ENCODE measurements at places on chromosomes 6 and 20.

- DNase-seq: no peak
Measured at GRCh38 chr6:143598466-143599080, 79.2 kb upstream of the PHACTR2 start.

- DNase-seq: no peak
Measured at GRCh38 chr20:33863440-33864323, 52.5 kb downstream of the CHMP4B start.

- no peak for DNase-seq
Measured at GRCh38 chr6:169939554-169940164, 188.2 kb downstream of the ERMARD start.

DNA sequence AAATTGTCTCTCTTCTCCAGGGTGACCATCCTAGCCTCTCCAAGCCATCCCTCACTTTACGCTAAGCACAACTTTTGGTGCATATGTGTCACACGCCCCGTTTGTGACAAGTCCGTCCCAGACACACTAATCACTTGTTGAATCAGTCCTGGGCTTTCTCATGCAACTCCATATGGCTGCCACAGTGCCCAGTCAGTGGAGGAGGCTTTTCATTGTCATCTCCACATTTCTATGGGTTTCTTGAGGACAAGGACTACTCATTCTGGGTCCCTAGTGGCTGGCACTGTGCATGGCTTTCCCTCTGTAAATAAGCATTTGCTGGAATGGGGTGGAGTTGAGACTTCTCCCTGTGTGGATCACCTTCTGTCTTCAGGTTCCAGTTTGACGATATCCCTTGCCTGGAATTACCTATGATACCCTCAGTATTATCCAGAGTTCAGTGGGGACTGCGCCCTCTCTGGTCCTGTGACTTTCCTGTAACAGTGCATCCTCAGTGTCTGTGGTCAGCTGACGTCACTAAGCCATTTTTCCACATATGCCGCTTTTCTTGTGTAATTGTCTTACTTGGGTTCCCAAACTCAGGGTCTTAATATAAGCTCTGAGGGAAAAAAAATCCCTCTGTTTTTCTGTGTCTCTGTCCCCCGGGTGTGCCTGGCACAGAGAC, 59.8 kb upstream of the MYL9 start:
- no peak for DNase-seq

DNA sequence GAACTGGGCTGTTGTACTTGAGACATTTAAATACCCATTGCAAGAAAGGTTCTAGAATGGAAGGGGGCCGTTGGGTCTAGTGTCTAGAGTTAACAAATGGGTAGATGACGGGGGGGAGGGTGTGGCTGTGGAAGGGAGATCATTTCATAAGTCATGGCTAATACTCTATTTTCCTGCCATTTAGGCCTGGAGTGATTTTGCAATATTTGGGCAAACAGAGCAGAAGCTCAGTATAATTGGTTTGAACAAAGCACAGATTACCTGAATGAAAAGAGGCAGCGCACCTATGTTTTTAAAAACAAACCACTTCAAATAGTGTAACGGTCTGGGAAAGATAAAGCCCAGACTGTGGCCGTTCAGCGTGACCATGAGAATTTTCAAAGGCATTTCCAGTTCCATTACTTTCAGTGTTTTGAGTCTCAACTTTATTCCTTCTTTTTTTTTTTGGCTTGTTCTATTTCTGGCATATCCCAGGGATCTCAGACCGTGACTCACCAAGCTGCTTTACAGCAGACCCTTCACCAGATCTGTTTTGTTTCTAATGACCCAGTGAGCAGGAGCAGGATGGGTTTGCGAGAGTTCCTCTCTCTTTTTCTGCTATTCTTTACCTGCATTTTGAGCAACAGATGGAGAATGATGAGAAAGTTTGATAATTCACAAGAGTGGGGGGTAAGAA, 73.7 kb downstream of the LYRM2 start:
- DNase-seq: no peak

- no peak for DNase-seq
Measured at GRCh38 chr6:79984261-79984660, 20.2 kb upstream of the TTK start.

DNA sequence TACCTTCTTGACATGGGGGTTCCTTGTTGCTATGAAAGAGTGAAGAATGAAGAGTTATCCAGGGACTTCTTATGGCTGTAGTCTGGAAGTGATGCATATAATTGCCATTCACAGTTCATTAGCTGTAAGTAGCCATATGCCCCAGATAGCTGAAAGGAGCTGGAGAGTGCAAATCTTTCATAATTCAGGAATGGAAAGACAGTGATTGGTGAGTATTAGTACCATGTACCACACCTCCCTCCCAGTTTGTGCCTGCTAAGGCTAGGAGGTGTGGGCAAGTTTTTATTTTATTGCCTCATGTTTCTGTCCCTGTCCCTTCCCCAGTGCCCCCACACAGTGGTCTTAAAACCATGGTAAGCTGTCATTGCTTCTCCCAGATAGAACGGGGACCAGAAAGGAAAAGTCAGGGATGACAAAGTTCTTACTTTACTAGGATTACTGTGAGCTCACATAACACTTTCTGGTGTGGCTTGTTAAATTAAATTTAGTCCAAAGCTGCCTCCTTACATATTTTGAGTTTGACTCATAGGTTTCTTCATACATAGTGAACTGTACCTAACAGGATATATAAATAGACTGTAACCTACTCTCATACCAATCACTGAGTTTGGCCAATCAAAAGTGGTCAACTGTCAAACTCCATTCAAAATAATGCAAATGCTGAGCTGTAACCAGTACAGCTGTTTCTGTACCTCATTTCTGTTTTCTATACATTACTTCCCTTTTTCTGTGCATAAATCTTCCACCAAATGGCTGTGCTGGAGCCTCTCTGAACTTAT, 119.4 kb downstream of the RFPL4B start:
- DNase-seq: no peak

- no peak for DNase-seq
Measured at GRCh38 chr6:20455251-20455940, 53.7 kb downstream of the E2F3 start.

- no peak for DNase-seq
Measured at GRCh38 chr6:167293088-167293589, 2.0 kb downstream of the UNC93A start.

GRCh38 chr6:28258877-28259777, at the start of gene NKAPL:
NKAPL (plus strand) TSS chr6:28259297; CDS start chr6:28259372, 75 bp downstream.
- DNase-seq: no peak

- DNase-seq: no peak
Measured at GRCh38 chr6:43020847-43021246, 576 bp upstream of the RRP36 start.

DNA sequence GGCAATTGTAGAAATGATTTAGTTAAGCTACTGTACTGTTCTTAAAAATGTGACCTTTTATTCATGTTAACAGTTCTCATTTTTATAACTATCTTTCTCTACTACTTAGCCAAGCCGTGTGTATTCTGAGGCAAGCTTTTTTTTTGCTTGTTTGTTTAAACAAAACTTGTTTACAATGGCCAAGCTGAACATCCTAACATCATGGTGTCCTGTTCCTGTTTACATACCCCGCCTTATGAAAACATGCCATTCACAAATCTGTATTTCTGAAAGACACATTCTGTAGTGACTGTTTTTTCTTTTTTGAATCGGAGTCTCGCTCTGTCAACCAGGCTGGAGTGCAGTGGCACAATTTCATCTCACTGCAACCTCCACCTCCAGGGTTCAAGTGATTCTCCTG, 140.9 kb downstream of the NCOA3 start:
- DNase-seq: no peak

- DNase-seq: no peak
Measured at GRCh38 chr20:23624324-23624691, 13.4 kb downstream of the CST3 start.

- DNase-seq: no peak
Measured at GRCh38 chr6:18501663-18502013, 114.5 kb downstream of the RNF144B start.

DNA sequence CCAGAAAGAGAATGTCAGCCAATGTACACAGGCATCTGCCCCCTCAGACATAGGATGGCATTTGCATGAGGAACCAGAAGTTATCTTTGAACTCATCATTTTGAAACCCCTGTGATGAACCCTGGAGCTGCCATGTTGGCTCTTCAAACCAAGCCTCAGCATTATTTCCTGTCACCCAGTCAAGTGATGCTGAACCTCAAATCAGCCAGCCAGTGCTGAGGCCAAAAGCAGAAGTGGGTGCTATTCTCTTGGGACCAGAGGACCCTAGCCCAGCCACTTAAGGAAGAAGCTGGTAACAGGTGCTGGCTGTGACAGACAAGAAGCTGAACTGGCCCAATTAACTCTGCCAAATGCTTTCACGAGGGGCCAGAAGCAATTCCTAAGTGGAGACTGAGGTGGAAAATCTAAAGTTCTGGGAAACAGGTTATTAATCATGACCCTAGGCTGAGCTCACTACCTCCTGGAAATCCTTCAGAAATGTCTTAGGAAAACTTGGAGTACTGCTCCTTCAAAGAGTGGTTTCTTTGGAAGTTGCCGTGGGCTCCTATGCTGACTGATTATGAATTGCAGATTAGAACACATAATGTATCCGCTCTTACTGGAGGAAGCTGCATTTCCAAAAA, 4.0 kb downstream of the PKIG start:
- no peak for DNase-seq

DNA sequence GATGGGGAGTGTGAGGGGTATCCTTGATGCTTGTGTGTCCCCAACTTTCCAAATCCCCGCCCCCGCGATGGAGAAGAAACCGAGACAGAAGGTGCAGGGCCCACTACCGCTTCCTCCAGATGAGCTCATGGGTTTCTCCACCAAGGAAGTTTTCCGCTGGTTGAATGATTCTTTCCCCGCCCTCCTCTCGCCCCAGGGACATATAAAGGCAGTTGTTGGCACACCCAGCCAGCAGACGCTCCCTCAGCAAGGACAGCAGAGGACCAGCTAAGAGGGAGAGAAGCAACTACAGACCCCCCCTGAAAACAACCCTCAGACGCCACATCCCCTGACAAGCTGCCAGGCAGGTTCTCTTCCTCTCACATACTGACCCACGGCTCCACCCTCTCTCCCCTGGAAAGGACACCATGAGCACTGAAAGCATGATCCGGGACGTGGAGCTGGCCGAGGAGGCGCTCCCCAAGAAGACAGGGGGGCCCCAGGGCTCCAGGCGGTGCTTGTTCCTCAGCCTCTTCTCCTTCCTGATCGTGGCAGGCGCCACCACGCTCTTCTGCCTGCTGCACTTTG, at the start of gene TNF:
Gene TNF (plus strand): TSS at position 231 of the 567 bp plus-strand sequence. CDS start 177 bp downstream, at position 408.
- DNase-seq: peak; percentile 69

DNA sequence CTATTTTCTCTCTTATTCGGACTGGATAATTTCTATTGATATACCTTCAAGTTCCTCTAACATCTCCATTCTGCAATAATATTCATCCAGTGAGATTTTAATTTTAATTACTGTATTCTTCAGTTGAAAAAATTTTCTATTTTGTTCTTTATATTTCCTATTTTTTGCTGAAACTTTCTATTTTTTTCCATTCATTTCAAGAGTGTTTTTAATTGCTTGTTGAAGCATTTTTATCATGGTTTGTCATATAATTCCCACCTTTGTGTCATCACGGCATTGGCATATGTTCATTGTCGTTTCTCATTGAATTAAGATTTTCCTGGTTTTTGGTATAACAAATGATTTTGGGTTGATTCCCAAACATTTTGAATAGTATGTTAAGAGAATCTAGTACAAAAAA, 214.9 kb upstream of the HDDC2 start:
- DNase-seq: no peak

GRCh38 chr6:37288247-37288646, 30.3 kb upstream of the TMEM217 start:
- no peak for DNase-seq

GRCh38 chr6:14194483-14194882, 76.9 kb downstream of the CD83 start:
- DNase-seq: no peak

- DNase-seq: no peak
Measured at GRCh38 chr20:58746620-58747019, 54.0 kb downstream of the NPEPL1 start.

DNA sequence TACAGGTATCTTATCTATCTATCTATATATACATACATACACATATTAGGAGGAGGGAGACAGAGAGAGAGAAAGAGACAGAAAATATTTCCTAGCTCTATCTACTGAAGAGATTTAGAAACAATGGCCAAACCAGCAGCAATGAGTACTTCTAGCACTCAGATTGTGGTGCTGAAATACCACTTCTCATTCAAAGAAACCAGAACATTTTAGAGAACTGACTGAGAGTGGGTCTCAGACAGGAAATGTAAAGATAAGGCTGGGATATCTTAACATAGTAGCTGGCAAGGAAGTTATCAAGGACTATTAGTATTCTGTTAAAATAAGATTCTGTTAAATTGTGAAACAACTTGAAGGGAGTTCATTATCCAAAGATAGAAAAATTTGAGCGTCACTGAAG, 57.0 kb downstream of the DNAAF9 start:
- no peak for DNase-seq

- DNase-seq: no peak
Measured at GRCh38 chr6:87336367-87336766, 7.3 kb upstream of the GJB7 start.

DNA sequence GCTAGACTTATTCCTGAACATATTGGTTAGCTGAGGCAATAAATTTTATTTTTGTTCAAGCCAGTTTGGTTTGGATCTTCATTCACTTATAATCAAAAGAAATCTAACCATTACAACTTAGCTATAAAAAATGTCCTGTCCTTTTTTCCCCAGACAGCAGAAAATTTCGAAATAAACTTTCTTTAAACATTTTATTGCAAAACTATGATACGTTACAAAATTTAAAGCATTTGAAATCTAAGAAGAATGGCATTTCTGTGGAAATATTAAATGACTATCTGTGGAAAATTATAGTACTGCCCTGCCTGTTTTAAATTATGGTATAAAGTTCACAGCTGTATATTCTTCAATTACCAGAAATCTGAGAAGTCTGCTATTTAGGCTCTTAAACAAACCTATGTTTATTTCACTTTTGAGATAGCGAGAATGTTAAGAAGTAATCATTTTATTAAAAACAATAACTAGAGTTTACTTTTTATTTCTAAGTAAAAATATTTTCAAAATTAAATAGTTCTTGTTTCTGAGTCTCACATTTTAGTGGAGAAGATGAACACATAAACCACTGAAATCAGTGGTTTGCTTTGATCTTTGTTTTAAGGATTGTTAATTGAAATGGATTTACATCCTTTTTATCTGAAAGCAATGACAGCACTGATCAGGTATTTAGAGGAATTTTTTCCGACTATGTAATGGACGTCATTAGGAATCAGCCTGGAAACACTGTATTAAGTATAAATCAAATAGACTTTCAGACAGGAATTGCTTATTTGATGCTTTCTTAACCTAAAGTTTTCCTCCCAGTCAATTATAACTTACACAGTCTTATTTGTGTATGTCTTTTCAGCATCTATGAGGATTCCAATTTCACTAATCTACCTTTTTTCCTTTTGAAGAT, 553.7 kb downstream of the COL12A1 start:
- DNase-seq: no peak

DNA sequence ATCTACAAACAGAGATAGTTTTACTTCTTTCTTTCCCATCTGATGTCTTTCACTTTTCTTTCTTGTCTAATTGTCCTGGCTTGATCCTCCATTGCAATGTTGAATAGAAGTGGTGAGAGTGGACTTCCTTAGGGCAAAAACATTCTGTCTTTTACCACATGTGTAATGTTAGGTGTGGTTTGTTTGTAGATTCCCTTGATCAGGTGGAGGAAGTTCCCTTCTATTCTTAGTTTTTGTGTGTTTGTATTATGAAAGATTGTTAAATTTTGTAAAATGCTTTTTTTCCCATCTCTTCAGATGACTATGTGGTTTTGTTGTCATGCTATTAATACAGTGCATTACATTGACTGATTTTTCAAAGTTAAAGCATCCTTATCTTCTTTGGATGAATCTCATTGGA, 41.6 kb upstream of the DUSP22 start:
- no peak for DNase-seq
